Inflammatory macrophage treated with lipopolysaccharide for 1 hour (primary cell): ENCODE measurements at places on chromosomes 3 and 15.

GRCh38 chr15:39756806-39757522, 25.7 kb downstream of the FSIP1 start:
- DNase-seq = peak; percentile 81

- DNase-seq = no peak
Measured at GRCh38 chr15:26128611-26129140, 265.5 kb upstream of the ATP10A start.

- no peak for DNase-seq
Measured at GRCh38 chr3:171846597-171846996, 3.4 kb downstream of the TMEM212 start.

GRCh38 chr3:136075218-136075808, 109.8 kb downstream of the PPP2R3A start:
- peak; percentile 92 for DNase-seq

GRCh38 chr3:150446470-150446977, 38.4 kb downstream of the TSC22D2 start:
- DNase-seq = no peak

GRCh38 chr3:179898024-179898423, 138.7 kb downstream of the PEX5L start:
- DNase-seq = peak; percentile 51

- DNase-seq = no peak
Measured at GRCh38 chr3:106688464-106688863, 688.8 kb upstream of the CCDC54 start.

DNA sequence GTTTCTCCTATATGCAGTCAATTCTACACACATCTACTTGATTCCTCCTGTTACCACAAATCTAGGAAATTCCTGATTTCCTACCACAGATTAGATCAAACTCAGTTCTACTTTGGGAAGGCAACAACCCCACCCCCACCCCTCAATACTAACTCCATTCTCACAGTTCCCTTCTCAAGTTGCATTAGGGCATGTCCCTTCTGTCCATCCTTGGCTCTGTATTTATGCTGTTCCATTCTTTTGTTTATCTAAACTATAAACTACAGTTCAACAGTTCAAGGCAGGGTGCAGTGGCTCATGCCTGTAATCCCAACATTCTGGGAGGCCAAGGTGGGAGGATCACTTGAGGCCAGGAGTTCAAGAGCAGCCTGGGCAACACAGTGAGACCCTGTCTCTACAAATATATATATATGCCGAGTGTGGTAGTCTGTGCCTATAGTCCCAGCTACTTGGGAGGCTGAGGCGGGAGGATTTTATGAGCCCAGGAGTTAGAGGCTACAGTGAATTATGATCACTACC, 25.2 kb upstream of the IMPDH2 start:
- no peak for DNase-seq

DNA sequence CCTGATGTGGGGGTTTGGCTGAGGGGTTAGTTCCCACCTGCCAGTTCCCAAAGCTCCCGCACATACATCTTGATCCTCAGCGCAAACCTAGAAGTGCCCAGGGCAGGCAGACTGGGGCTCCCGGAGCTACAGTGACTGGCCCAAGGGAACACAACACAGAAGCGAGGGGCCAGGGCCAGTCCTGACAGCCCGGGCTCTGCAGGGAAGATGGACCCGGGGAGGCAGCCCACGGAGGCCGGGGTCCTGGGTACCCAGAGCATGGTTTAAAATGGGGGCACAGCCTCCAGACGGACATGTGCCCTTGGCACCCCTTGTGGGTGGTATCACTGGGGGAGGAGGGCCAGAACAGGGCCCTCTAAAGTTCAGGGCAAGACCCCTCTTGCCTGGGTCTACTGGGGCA, 5.1 kb downstream of the CPN2 start:
- DNase-seq = no peak

GRCh38 chr15:69393831-69394491, 20.2 kb upstream of the KIF23 start:
- no peak for DNase-seq

DNA sequence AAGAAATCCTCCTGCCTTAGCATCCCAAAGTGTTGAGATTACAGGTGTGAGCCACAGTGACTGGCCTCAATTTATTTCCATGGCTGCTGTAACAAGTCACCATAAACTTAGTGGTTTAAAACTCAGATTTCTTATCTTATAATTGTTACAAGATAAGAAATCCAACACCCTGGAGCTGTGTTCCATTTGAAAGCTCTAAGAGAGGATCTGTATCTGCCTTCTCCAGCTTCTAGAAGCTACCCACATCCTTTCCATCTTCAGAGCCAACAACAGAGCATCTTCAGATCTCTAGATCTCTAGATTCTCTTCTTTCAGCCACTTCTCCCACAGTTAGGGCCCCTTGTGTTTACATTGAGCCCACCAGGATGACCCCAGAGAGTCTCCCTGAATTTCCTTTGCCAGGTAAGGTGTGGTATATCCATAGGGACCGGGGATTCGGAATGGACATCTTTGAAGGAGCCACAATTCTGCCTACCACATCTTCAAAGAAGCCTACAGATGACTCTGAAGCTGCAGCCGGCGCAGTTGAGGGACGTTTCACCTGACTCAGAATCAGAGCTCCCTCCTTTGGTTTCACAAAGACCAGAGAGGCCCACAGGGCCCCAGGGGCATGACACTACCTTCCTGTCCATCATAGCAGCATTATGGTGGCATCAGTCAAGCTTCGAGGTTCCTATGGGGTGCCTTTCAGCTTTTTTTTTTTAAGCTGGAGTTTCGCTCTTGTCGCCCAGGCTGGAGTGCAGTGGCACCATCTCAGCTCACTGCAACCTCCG, 87.0 kb upstream of the IGF1R start:
- no peak for DNase-seq

GRCh38 chr3:64223791-64224745, 1.2 kb downstream of the PRICKLE2 start:
- no peak for DNase-seq

- no peak for DNase-seq
Measured at GRCh38 chr3:7428206-7428718, 567.3 kb downstream of the GRM7 start.

- DNase-seq = no peak
Measured at GRCh38 chr3:155398046-155398445, 104.6 kb upstream of the STRIT1 start.

GRCh38 chr3:177465257-177465642, 268.0 kb upstream of the TBL1XR1 start:
- DNase-seq = no peak

- no peak for DNase-seq
Measured at GRCh38 chr15:33859992-33860545, 108.2 kb upstream of the CHRM5 start.

GRCh38 chr3:179964890-179965289, 71.8 kb downstream of the PEX5L start:
- DNase-seq = no peak

GRCh38 chr3:186053954-186054791, 54.7 kb downstream of the ETV5 start:
- DNase-seq = no peak

DNA sequence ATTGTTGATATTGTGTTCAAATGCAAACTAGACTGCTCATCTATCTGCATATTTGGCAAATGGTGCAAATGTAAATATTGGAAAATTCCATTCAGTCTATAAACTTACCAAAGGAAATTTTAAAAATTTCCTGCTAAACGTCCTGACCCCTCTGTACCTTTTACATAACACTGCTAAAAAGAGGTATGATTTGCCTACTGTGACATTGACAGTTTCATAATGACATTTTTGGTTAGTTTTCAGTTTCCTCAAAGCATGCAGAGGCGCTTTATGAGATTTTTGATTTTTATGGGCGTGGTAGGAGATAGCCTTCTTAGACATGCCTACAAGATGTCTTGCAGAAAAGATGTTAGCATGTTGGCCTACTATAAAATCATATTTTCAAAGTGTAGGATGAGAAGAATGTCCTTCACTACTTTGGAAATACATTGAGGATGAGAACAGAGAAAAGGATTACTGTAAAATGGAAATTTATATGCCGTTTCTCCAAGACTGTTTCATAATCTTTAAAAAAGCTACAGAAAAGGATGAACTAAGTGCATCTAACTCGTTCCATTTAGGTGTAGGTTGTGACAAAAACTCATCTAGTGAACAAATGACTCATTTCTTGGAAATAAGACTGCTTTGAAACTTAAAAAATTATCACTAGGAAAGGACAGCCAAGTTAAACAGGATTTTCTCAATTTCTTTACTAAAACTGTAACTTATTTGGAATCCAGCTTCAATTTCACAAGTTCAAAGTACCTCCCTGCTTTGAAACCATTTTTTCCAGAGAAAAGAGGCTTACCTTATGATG, 14.5 kb upstream of the ISLR start:
- DNase-seq = no peak

GRCh38 chr3:167773584-167773983, 38.1 kb downstream of the SERPINI1 start:
- DNase-seq = no peak

DNA sequence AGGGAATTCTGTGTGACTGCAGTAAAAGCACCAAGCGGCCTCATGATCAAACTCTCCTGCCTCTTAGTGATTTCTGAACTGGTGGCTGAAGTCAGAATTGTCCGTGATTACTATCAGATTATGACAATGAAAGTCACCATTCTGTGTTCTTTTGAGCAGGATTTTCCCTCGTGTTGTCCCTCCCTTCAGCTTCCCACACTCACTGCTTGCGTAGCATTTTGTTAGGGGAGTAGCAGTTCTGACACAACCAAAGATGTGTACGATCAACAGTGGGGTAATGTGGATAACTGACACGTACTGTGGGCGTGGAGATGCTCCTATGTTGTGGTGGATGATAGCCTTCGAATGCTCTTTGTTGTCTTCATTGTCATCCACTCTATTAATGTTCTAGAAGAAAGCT, 67.8 kb upstream of the ICE2 start:
- no peak for DNase-seq

DNA sequence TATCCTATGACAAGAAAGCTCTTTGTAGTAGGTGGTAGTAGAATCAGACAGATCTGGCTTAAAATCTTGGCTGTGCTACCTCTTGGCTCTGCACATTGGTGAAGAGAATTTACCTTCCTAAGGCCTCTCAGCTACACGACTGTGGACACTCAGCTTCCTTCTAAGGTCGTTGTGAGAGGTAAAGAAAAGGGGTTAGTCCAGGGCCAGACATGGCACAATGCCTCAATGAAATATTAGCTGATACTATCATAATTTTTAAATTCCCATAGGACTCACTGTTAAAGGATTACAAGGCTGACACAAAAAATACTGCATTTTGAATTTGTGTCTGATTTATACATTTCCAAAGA, 80.4 kb downstream of the IGF1R start:
- DNase-seq = no peak

- no peak for DNase-seq
Measured at GRCh38 chr3:20999661-21000060, 751.3 kb downstream of the ZNF385D start.

DNA sequence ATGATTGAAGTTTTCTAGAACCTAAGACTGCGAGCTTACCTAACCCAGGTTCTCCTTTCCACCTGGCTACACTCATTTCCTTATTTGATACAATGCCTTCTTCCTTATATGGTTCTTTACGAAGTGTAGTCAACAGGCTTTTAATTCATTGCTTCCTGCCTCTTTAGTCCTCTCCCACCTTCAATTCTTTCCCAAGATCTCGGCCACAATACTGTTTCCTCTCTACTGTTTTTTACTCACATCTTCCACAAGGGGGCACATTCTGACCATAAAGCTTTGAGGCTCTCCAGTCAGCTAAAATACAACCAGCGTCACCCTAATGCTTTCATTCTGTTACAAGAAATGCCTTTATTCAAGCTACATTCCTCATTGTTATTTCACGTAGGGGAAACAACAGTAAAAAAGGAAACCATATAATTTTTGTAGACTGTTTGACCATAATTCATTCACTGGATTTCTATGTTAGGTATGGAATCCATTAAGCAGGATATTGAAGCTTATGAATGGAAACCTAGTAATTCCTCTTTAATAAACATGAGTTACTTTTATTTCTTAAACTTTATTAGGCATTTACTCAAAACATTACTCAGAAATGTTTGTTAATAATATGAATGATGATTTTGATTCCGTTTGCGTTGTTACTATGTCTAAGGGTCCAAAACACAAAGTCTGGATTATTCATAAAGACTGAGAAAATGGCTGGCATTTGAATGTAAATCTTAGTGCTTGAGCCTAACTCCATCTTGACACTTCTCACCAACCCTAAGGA, 29.5 kb upstream of the VEPH1 start:
- peak; percentile 50 for DNase-seq

DNA sequence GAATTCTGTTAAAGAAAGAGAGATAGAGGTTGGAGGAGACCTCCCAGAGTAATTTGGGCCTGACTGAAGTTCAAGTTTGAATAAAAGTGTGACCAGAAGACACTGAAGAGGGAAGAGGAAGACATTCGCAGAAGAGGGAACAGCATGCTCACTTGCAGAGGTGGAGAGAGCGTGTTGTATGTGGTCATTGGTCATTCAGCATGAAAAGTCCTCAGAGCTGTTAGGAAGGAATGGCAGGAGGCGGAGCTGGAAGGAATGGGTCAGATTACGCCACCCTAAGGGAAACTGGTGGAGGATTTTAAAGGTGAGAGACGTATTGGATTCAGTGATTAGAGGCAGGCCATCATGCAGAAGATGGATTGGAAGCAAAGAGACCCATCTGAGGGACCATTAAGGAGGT, 41.6 kb downstream of the IQCH start:
- DNase-seq = peak; percentile 2

- DNase-seq = no peak
Measured at GRCh38 chr3:167559924-167560323, 86.1 kb upstream of the SERPINI2 start.

DNA sequence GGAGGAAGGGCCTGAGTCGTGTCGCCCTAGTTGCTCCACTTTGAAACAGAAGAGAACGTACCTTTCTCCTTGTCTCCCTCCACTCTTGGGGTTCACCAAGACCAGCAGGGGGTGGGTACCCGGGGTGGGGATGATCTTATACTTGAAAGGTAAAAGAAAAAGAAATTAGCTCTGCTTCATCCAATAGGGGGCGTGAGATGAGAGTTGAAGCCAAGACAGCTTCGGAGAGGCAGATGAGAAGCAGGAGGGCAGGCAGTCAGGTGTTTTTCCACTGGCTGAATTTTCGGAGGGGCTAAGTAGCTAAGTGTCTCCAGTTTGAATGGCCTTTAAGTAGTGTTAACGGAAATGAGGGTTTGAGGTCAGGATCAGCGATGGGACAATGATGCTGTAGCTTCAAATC, 100.4 kb downstream of the DGKG start:
- no peak for DNase-seq

GRCh38 chr3:119322835-119323722, 28.9 kb downstream of the ARHGAP31 start:
- DNase-seq = peak; percentile 97

- DNase-seq = no peak
Measured at GRCh38 chr3:14808502-14809266, 10.1 kb upstream of the FGD5 start.

GRCh38 chr15:31302778-31303725, 23.6 kb upstream of the KLF13 start:
- DNase-seq = peak; percentile 21
